ENCODE measurements at places on chromosomes 1 and 21.

GRCh38 chr1:8169364-8170058 is 143.4 kb upstream of the ERRFI1 start:
- peak; percentile 37 for DNase-seq

GRCh38 chr1:86758570-86758969 is 54.2 kb downstream of the SH3GLB1 start:
- no peak for DNase-seq

- no peak for DNase-seq
Observed at GRCh38 chr1:63729227-63729620, 44.6 kb upstream of the ROR1 start.

- no peak for DNase-seq
Observed at GRCh38 chr1:164755690-164756089, 196.7 kb downstream of the PBX1 start.

- no peak for DNase-seq
Observed at GRCh38 chr21:14956807-14957206, 108.0 kb downstream of the NRIP1 start.
